ENCODE measurements at places on chromosomes 5 and 9.

GRCh38 chr9:14256588-14256987 lies 57.4 kb downstream of the NFIB start:
- ATAC-seq, result no peak

- no peak for ATAC-seq
Observed at GRCh38 chr9:19451240-19452087, 42.7 kb downstream of the ACER2 start.

DNA sequence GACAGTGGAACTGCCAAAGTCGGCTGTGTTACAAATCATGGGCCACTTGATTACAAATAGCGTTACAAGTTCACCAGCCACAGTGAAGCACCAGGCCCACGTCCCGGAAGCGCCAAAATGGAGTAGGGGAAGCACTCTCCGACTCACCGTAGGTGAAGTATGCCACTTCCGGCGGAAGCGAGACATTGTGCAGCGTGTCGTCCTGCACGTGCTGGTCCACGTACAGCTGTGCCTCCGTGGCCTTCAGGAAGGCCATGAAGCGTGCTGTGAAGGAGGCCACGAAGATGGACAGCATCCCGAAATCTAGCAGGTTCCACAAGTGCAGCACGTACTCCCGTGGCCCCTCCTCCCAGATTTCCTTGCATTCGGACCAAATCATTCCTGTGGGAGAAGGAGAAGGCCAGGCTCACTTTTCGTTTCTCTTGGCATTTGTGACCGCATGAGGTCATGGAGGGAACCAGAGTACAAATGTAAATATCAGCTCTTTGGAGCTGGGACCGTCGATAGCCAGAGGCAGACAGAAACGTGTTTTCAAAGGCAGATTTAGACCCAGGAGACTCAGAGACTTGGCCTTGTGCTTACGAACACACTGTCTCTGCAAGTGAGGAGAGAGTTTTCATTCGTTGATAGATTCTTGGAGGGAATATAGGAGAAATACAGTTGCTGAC lies 58.7 kb upstream of the SMIM32 start:
- ATAC-seq, result no peak

GRCh38 chr9:121206516-121207370 lies 5.1 kb upstream of the RAB14 start:
- no peak for ATAC-seq

GRCh38 chr5:146007270-146007669 lies 70.9 kb downstream of the SH3RF2 start:
- peak; percentile 33 for ATAC-seq

DNA sequence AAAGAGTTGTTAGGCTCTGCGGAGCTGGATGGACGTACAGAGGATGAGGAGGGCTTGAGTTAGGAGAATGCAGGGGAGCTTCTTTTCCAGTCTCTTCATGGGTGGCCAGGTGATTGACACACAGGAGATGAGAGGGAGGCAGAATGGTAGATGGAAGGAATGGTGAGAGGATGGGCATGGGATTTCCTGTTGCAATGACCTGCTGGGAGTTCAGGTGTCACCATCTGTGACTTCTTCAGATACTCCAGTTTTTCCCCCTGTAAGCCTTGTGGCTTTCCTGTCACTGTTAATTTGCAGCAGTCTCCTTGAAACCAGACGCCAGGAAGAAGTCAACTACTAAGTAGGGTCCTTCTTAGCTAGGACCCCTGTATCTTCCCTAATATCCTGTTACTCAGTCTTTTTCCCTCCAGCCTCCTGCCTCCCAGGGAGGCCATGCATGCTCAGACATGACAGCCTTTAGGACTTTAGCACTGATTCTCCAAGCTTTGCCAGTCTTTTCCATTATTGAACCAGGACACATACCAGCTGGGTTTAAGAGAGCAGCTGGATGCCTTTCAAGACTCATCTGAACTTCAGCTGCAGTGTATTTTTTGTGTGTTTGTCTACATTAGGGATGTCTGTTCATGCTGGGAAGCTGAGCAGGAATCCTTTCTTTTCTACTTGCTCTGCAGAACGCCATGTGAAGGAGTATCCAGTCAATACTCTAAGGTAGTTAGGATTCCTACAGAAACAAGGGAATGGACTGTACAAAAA lies 67.2 kb upstream of the CD180 start:
- ATAC-seq, result no peak

All from motor neuron (in vitro differentiated cells).